Stimulated activated CD4-positive, alpha-beta T cell treated with anti-CD3 and anti-CD28 coated beads, Interleukin-2, amount 100 ng/mL, for 4 hours (primary cell): ENCODE measurements at places on chromosomes 2 and 18.

- no peak for DNase-seq
Observed at GRCh38 chr18:51092117-51092516, 62.1 kb downstream of the SMAD4 start.

DNA sequence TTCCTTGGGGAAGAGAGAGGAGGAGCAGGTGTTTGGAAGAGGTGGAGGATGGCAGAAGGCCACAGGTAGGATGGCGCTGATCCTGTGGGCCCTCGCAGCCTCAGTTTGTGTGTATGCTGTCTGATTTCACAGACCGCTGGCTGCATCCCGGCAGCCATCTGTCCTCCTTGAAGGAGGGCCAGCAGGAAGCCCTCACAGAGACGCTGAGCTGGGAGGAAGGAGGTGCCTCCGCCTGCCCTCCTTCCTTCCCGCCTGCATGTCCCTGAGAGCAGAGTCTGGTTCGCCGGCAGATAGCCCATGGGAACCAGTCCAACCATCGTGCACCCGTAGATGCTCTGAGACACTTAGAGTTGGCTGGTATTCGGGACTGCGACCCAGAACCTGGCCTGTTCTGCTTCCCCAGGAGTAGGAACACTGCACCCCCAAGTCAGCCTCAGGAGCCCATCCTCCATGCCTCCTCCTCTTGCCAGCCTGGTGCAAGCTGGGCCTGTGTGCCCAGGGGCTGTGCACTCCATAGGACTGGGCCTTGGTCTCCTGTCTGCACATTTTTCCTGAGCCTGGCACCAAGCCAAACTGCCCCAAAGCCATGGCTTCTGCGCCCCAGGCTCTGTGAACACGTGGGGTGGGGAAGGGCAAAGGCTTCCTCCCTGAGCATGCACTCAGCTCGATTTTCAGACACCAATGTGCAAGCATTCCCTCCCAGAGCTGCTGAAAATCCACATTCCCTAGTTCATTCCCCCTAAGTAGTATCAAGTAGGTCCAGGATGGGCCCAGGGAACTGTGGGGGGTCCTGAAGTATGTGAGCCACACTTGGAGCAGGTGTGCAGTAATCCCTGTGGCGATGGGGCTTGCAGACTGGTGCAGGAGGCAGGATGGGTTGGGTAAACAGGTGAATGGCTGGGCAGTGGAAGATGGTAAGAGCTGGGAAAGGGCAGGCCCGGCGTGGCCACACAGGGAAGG lies 115.6 kb downstream of the SEPTIN10 start:
- DNase-seq = no peak

DNA sequence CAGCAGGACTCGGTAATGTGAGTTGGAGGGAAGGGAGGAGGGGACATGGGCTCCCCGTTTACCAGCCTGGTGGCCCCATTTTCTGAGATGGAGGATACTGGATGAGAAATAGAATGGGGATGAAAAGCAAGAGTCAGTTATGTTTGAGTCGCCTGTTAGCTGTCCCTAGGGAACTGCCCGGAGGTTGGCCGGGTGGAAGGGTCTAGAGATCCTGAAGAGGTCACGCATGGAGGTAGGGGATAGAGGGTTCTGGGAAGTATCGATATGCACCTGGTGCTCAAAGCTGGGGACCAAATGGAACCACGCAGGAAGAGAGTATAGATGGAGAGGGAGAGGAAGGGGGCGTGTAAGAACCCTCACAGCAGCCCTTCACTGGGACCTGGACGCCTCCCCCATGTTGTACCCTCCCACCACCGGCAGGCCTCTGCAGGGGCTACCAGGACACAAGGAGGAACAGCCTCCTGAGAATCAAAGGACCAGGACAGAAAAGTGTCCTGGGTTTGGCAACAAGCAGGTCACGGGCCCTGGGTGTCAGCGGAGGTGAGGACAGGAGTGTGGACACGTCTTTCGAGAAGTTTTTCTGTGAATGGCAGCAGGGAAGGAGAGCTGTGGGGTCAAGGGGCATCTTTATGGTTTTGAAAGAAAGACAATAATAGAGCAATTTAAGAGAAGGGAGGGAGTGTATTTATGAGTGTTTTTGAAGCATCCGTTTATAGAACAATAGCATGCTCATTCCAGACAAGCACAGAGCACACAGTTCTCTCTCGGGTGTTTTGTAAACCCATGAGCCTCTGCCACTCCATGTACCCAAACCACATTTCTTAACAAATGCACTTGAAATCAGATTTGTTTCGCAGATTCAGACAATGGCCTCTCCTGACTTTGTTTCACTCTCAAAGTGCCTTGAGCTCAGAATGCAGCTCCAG lies 132.2 kb downstream of the SMAD7 start:
- DNase-seq = no peak

- DNase-seq = no peak
Observed at GRCh38 chr18:37636831-37637477, 71.4 kb upstream of the CELF4 start.

DNA sequence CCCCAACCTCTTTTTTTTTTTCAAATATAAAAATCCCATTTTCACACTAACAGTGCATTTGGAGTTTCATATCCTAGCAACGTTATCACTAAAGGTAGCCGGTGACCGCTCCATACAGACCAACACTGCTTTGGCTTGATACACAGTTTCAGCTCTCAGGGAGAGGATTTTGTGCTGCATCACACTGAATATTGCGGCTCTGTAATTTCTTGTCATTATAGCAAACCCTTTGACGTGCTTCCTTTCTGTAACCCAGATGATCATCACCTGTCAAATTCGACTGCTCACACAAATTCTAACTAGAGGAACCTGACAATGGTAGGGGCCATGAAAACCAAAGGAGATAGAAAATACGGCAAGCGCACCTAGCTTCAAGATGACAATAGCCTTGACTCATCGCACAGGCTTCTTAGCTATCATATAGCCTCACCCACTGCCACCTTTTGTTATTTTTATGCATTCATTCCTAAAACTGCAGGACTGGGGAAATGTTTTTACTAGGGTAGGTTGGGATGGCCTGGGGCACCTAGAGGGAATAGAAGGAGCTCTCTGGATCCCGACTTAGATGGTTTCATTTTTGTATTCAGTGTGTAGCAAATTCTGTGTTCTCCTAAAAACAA lies 582.9 kb upstream of the PIK3C3 start:
- no peak for DNase-seq

GRCh38 chr2:4673025-4673489 lies 969.7 kb downstream of the DCDC2C start:
- DNase-seq = no peak

DNA sequence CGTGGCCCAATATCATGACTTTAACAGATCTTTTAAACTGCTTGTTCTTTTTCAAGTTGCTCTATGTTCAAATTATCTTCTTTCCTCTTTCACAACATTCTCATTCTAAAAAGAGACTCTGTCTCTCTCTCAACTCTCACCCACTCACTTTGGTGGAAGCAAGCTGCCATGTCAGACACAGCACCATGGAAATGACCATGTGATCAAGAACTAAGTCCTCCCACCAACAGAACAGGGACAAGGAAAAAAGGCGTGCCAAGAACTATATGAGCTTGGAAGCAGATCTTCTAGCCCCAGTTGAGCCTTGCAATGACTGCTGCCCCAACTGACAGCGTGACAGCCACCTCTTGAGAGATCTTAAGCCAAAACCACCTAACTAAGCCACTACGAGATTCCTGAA lies 23.9 kb downstream of the BAZ2B start:
- no peak for DNase-seq

DNA sequence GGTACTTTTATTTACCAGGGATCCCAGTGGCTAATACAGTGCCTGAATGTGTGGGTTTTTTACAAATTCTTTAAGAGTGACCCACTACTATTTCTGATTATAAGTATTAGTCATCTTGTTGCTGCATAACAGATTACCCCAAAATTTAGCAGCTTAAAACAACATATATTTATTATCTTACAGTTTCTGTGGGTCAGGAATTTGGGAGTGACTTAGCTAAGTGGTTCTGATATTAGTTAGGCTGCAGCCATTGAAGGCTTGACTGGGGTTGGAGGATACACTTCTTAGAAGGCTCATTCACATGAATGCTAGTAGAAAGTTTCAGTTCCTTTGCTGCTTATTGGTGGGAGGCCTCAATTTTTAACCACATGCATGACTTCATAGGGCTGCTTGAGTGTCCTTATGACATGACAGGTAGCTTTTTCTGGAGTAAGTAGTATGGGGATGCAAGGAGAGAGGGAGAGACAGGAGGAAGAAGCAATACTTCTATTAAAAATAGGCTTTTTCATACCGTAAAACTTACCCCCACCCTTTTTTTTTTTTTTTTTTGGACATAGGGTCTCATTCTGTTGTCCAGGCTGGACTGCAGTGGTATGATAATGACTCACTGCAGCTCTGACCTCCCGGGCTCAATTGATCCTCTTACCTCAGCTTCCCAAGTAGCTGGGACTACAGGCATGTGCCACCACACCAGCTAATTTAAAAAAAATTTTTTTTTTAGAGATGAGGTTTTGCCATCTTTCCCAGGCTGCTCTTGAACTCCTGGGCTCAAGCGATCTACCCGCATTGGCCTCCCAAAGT lies 13.3 kb upstream of the POLE4 start:
- no peak for DNase-seq

DNA sequence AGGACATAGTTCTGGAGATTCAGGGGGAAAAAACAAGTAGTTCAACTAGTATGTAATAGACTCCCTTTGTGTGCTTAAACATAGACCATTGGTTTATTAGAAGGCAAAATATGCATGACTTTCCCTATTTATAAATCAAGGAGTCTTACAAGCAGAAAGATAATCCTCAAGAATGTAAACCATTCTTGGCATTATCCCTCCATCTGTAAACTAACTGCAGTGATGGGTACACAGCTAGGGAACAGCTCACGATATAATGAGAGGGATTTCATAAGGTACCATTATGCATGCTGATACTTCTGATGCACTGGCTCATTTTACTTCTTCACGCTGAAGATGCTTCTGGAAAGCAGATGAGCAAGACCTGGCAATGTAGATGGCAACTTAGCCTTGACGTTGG lies 878 bp downstream of the FBXO15 start:
- no peak for DNase-seq

DNA sequence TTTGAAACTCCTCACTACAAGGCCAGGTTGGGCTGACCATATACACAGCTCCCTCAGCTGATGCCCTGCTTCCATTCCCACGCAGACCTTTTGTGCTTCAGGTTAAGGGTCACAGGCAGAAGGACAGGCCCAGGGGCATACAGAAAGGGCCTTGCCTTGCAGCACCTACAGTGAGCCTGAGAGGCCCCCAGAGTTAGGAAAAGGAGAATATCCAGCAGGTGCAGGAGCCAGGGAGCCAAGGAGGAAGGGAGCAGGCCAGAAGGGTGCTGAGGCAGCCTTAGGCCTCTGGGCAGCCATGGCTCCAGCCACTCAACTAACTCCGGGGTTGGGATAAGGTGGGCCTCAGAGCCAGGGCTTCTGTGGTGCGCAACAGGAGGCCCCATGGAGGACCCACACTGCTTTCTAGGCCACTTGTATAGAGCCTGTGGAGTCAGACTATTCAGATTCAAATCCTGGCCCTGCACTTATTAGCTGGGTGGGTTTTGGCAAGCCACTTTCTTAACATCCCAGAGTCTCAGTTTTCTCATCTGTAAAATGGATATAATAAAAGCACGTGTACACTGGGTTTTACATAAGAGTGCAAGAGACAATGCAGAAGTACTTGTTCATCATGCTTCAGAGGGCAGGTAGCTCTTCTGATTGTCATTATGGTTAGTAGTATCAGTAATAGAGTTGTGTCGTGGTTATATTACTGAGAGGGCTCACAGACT lies 214.6 kb upstream of the HAAO start:
- DNase-seq = no peak

DNA sequence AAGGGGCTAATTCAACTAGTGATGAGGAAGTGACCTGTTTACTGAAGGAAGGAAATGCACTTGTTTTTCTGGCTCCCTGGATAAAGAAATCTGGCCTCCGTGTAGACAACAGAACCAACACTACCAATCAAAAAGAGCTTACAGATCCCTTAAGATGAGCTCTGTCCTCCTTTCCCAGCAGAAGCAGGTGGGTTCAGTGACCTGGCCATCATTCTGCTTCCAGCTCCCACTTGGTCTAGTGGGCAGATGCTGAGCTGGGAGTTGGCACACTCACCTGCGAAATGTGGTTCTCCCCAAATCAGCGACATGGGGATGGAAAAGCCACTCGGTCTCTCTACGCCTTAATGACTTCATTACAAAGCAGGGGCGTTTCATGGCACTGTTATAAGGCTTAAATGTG lies 132.6 kb downstream of the AFF3 start:
- no peak for DNase-seq

DNA sequence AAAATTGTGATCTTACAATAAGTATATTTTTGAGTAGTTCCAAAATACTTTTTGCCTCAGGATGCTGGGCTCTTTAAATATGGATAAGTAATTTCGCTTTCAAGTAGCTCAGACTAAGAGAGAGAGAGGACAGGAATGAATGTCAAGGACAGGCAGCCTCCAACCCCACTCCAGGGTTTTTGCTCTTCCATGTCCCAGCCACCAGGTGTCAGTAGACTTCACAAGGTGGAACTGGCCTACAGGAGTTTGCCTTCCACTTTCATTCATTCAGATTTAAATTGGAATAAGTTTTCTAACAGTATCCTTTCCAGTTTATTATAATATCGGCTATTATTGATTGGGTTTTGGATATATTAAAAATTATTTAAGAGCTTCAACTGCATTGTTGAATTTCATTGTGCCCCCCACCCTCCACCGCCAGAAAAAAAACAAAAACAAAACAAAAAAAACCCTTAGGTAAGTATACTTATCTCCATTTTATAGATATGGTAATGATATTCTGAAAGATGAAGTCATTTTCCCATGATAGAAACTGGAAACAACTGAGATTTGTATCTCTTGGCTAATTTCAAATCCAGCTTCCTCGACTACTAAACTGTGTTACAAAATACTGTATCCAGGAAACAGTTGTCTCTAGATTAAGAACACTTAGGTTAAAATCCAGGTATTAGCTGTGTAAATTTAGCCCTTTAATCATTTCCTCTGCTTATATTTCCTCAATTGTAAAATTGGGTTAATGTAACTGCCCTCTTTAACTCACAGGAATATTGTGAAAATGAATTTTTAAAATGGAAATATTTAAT lies 793.1 kb downstream of the ERBB4 start:
- DNase-seq = no peak

DNA sequence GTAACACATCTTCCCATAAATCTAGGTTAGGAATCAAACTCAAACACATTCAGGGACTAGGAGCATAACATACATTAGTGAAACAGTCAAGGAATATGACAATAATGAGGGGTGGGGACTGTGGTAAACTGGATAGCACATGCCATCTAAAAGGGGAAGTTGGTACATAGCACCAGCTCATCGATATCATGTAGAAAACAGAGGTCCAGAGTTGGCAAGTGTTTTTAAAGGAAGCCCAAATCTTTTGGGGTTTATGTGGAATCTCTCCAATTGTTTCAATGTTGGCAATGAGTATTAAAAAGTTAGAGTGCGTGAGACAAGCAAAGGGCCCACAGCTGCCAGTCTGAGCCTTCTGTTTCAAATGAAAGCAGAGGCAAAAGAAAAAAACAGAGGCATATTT lies 24.4 kb downstream of the KLF7 start:
- DNase-seq = no peak

DNA sequence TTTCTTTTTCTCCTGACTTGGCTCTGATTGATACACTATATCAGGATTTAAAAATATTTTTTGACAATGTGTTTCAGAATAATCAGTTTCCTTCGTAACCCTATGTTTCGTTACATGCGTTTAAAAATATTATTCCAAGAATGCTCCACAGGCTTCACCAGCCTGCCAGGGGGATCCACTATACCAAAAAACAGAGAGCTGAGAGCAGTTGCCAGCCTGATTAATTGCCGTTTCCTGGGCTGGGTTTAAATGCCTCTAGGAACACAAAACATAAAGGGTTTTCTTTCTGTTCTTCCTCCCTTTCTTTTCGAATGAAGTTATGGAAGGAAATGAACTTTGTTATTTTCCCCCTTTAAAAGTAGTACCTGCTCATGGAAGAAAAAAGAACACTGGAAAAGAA lies 47.9 kb downstream of the LRRFIP1 start:
- no peak for DNase-seq
